Stimulated activated CD8-positive, alpha-beta memory T cell treated with anti-CD3 and anti-CD28 coated beads, Interleukin-12 subunit alpha, Interleukin-12 subunit beta, amount 100 ng/mL, for 4 hours (primary cell): ENCODE measurements at places on chromosomes 16 and 17.

GRCh38 chr17:27622986-27623385 is 8.0 kb upstream of the LGALS9 start:
- DNase-seq, result no peak

DNA sequence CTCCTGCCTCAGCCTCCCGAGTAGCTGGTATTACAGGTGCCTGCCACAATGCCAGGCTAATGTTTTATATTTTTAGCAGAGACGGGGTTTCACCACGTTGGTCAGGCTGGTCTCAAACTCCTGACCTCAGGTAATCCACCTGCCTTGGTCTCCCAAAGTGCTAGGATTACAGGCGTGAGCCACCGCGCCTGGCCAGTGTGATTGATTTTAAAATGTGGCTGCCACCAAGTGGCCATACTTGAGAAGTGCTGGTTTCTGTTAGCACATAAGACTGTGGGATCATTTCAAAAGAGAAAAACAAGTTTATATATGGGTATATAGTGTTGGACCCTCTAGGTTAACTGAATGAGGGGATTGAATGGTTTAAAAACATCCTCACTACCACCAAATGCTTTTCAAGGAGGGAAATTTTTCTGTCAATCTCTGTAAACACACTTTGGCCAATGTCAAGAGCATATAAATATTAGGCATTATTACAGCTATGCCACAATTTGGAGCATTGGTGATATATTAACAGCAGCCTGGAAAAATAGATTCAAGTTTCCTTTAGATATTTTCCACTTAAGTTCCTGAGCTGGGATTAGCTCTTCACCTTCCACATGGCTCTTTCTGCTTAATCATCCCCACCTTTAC is 13.5 kb upstream of the DHRS13 start:
- no peak for DNase-seq

DNA sequence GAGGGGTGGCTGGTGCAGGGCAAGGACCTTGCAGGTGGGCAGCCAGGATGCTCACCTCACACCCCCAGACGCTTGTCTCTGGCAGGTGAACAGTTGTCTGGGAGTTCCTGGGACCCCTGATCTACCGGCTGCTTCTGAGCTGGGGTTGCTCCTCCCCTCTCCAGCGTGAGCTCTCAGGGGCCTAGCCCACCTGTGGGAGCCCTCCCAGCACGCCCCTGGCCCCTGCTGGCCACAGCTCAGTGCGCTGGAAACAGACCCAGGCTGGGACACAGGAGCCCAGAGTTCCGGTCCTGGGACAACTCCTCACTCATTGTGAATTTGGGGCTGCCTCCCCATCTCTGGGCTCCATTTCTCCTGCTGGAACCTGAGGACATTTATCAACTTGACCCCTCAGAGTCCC is 30.3 kb downstream of the ARHGAP23 start:
- no peak for DNase-seq

DNA sequence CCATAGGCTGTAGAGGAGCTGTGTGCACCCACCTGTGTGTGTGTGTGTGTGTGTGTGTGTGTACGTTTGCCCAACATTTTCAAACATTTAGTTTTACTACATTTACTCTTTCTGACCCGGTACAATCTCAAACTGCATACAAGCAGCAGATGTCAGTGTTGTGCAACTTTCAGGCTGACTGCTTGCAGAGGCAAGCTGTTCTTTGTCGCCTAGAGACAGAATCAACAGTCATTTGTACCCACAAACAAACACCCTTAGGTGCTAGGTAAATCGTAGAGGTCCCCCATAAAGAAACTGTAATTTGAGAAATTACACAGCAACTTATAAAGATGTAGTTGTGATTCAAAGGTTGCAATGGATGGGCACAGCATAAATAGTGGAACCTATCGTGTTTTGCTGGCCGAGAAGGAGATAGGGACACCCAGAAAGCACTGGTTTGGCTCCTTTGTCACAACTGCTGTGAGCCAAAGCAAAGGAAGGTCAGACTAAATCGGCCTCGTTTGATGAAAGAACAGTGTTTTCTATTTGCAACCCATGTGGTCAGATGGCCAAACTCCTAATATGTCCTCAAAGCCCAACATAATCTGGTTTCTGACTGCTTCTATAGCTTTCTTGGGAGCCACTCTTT is 478.4 kb downstream of the TOX3 start:
- DNase-seq, result no peak

DNA sequence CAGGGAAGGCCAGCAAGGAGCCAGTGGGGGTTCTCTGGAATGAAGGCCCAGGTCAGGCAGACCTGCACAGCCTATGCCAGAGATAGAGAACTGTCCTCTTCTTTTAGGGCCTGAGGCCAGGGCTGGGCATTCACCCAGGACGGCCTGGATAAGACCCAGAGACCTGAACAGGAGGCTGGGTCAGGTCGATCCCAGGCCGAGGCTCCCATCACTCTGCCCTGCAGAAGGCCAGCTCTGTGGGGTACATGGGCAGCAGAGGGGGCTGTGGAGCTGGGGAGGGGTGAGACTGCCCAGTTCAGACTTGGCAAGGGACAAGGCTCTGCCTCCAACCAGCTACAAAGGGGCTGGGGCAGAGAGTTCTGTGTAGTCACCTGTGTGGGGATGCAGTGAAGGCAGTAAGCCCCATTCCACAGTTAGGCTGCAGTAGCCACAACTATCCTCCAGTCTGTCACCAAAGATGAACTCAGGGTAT is 14.6 kb downstream of the HSD11B2 start:
- DNase-seq, result no peak

- DNase-seq, result no peak
These were observed 8.3 kb upstream of the RASD1 start for GRCh38 chr17:17504341-17505140.
